Activated naive CD4-positive, alpha-beta T cell treated with anti-CD3 and anti-CD28 coated beads, Interleukin-2, amount 50 U/mL, for 72 hours (primary cell): ENCODE measurements at places on chromosomes 1 and 21. TPM values are rescaled to one million over a fixed set of nuclear protein-coding genes. Genes with fewer than 3 reads are reported as not detected.

ZFP69B gene
- 1.6 TPM for total RNA-seq

CD247 gene
- total RNA-seq, result 118 TPM

PLOD1 gene
- 32.8 TPM for total RNA-seq

SPRR2D gene
- not detected for total RNA-seq

VWA5B1 gene
- total RNA-seq, result 0.10 TPM

HMCN1 gene
- total RNA-seq, result 0.14 TPM

GJB5 gene
- total RNA-seq, result not detected

DAB1 gene
- not detected for total RNA-seq

CDK18 gene
- 7.9 TPM for total RNA-seq

VSIG8 gene
- not detected for total RNA-seq

CFHR1 gene
- total RNA-seq, result not detected

DNA sequence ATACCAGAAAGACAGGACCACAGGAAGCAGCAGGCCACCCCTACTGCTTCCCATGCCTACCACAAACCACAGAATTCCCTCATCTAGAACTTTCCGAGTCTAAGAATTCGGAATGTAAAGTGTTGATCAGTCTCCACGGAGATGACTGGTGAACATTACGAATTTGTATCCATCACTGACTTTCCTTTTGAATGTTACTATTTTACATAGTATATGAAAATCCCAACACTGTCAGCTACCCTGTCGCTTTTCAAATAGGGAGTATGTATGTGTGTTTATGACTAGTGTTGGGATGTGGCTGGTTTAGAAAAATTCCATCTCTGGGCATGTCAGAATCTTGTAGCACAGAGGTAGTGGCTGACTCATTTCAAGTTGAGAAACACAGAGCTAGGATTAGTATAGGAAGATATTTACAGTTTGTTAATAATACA is 118.2 kb downstream of the COQ8A start:
- DNase-seq, result no peak

DNA sequence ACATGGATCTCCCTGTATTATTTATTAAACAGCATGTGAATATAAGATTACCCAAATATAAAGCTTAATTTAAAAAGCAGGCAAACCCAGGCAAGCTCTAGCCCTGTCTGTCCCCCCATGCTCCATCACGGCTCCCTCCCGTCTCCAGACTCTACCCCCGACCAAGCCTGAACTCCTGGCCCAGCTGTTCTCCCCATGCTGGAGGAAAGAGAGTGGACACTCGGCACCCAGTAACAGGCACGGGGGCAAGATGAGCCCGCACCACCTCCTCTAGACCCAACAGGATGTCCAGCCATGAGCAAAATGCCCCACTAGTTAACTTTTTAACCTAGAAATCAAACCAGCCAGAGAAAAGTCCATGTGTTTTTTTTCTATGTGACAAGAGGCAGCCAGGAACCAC is 19.3 kb downstream of the SLC19A1 start:
- DNase-seq, result no peak

- DNase-seq, result no peak
Observed at GRCh38 chr1:174008979-174009378, 13.2 kb downstream of the RC3H1 start.

DNA sequence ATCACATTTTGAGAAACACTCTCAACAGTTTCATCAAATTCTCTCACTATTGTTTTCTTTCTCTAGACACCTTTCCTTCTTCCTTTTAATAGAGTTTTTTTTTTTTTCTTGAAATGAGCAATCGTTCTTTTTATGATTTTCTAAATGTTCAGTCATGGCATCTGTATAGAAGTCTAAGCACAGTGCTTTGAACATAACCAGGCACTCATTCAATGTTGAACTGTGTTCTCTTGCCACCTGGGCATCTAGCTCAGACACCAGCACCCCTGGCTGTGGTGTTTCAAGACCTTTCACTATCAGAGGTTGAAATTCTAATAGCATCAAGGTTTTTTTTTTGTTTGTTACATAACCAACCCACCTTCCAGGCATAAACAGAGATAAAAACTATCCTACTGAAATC is 96.6 kb downstream of the DNM3 start:
- DNase-seq, result no peak

DNA sequence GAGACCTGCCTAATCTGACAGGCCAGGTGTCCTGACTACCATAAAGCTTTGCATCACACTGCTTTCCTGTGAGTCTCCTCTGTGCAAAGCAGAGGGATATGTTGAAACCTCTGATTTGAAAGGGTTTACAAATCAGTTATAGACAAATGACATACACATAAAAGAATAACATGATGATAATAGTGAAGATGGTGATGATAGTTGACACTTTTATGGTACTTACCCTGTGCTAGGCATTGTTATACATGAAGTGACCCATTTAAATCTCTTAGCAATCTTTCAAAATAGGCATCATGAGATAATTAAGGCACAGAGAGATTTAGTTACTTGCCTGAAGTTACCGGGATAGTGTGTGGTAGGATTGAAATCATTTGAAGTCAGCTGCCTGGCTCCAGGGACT is 34.1 kb upstream of the PKN2 start:
- no peak for DNase-seq

GRCh38 chr21:31576428-31576827 is 83.1 kb upstream of the SOD1 start:
- DNase-seq, result no peak

DNA sequence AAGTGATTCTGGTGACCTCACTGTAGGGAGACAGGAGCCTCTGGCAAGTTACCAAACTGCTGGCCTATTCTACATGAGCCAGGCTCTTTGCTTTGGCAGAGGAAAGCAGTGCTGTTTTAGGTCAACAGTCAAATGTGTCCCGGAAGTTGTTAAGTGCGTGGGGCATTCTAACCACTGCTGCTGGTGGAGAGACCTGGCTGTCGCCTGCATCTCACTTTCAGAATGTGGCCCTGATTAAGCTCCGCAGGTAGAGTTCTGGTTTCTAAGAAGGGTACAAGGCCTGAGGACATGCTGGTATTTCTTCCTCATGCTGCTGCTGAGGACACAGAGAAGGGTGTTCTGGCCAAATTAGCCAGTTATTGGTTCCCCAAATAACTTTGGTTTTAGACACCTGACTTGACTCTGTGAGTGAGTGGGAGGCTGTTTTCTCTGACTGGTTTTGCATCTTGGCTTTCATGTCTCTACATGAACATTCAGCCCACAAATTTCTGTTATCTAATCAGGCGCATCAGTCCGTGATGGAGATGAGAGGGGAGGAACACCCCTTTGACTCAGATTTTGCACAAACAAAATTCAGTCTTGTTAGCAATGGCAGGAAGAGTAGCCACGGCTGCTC is 120.8 kb downstream of the LMO4 start:
- no peak for DNase-seq

DNA sequence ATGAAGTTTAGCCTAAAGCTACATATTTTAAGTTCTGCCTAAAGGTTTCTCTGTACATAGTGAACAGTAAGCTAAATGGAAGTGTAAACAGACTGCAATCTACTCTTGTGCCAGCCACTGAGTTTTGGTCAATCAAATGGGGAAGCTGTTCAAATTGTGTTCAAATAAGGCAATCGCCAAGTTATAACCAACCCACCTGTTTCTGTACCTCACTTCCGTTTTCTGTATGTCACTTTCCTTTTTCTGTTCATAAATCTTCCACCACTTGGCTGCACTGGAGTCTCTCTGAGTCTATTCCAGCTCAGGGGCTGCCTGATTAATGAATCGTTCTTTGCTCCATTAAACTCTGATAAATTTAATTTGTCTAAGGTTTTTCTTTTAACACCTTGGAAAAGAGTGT is 10.8 kb upstream of the THEM4 start:
- DNase-seq, result no peak

- no peak for DNase-seq
Observed at GRCh38 chr1:119531606-119532323, 24.8 kb downstream of the HSD3B1 start.

DNA sequence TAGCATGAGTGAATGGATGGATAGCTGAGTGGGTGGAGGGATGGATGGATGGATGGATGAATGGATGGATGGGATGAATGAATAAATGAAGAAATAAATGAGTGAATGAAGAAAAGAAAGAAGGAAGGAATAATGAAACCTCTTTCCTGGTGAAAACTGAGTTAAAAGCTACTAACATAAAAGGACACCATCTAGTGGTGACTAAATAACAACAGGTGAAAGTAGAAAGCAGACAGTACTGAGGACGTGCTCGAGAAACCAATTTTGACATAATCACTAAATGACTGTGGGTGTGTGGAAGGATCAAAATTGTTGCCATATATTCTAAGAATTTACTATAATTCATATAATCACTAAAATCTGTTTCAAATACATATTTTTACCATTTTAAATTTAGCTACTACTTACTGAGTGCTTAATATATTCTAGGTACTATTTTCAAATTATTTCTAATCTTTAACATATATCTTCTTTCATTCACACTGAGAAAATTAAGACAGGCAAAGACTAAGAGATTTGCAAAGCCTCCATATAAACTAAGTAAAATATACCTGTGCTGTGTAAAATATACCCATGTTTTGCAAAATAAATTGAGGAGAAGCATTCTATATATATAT is 522.9 kb downstream of the LRRIQ3 start:
- no peak for DNase-seq

DNA sequence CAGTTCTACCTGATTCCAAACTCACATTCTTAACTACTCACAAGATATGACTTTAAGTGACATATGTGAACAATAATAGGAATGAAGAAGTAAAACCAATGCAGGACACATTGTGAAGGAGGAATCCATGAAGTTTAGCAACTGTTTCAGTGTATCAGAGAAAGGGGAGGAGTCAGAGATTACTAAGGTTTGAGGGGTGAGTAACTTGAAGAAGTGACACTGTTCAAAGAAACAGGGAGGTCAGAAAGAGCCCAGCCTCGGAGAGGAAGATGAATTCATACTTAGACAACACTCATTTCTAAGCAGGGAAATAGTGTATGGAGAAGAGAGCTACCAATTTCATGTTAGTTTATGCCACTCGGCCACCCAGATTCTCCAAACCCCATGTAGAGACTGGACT is 28.2 kb upstream of the RPF1 start:
- no peak for DNase-seq
